Hematopoietic multipotent progenitor cell (in vitro differentiated cells): ENCODE measurements at places on chromosomes 1 and 21.

- DNase-seq: no peak
These were observed 58.4 kb downstream of the NFIA start for GRCh38 chr1:61140778-61141177.

DNA sequence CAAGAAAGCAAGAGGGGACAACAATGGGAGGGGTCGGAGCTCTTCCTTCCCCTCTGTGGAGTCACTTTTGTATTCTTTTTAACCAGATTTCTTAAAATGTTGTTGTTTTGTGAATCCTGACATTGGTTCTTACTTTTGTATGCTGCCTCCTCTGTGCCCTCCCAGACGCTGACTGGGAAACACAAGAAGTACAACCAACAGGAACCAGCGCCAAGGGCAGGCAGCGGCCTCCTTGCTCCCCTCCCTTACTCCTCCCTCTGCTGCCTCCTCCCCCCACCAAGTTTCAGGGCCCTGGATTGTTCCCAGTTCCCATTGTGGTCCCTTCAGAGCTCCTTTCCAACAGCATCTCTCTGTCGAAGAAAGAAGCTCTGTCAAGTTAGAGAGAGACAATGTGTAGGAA is 111.1 kb downstream of the BRINP2 start:
- no peak for DNase-seq

DNA sequence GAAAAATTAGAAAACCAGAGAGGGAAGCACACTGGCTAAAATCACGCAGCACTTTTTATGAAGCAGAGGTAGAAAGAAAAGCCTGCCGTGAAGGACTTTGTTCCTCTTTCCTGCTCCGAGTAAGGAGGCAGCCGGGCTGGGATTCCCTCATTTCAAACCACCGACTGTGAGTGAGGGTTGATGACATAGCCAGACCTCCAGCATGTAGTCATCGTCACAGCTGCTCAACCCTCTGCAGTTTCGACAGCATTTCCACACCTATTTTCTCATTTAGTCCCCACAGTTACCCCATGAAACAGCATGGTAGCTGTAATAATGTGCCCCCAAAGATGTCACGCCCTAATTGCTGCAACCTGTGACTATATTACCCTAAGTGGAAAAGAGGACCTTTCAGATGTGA is 35.3 kb downstream of the FCRL5 start:
- no peak for DNase-seq

GRCh38 chr1:156942176-156942575 is 21.7 kb downstream of the LRRC71 start:
- no peak for DNase-seq

DNA sequence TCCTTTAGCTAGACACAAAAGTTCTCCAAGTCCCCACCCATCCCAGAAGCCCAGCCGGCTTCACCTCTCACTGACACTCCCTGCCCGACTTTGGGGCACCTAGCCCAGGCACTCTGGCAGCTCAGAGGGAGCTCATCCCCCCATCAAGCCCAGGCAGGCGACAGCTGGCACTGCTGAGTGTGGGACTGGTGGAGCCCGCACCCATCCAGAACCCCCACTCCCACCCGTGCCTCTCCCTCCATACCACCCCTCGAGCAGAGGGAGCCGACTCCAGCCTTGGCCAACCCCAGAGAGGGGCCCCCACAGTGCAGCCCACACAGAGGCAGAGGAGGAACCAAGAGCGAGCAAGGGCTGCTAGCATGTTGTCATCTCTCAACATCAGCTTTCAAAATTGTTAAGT is 658.6 kb downstream of the AMY1C start:
- DNase-seq: no peak

DNA sequence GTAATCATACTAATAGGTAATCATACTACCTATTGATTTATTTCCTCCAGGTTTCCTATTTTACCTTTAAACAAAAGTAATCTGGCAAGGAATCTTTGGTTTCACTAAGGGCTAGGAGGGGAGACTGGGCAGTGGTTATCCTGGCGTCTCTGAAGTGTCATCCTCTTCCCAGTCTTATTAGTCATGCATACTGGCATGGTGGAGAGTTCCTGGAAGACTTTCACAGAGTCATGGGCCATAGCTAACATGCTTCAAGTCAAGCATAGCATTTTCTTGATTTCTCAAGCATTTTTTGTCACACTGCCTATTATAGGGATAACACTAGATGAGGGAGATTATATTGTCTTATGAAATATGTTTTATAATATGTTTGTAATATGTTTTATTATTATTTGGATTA is 64.0 kb upstream of the ASB17 start:
- DNase-seq: no peak

DNA sequence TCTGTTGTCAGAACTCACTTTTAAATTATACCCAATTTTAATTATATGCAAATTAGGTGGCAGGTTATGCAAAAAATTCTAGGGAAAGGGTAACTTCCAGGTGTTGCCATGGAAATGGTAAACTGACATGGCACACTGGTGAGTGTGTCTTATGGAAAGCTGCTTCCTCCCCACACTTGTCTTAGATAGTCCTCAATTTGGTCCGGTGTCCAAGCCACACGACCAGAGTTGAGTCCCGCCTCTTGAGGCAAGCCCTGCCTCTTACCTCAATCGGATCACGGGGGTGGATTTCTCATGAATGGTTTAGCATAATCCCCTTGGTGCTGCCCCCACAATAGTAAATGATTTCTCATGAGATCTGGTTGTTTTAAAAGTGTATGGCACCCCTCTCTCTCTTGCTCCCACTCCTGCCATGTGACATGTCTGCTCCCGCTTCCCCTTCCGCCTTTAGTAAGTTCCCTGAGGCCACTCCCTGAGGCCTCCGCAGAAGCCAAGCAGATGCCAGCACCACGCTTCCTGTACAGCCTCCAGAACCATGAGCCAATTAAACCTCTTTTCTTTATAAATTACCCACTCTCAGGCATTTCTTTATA is 74.9 kb downstream of the MATN1 start:
- no peak for DNase-seq

DNA sequence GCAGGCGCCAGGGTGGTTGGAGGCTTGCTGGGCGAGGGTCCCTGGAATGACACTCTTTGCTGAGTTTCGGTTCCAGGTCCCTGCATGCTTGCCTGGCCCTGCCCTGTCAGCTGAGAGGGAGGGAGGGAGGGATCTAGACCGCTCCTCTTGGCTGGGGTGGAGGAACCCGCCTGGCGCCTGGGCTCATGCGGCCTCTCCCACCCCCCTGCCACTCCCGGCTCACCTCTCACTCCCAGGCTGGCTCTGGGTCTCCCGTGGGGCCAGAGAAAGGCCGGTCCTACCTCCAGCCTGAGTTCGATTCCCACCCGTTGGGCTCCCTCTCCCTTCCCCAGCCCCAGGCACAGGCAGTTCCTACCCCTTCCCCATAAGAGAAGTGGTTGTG is 19.0 kb upstream of the IFNLR1 start:
- DNase-seq: no peak

DNA sequence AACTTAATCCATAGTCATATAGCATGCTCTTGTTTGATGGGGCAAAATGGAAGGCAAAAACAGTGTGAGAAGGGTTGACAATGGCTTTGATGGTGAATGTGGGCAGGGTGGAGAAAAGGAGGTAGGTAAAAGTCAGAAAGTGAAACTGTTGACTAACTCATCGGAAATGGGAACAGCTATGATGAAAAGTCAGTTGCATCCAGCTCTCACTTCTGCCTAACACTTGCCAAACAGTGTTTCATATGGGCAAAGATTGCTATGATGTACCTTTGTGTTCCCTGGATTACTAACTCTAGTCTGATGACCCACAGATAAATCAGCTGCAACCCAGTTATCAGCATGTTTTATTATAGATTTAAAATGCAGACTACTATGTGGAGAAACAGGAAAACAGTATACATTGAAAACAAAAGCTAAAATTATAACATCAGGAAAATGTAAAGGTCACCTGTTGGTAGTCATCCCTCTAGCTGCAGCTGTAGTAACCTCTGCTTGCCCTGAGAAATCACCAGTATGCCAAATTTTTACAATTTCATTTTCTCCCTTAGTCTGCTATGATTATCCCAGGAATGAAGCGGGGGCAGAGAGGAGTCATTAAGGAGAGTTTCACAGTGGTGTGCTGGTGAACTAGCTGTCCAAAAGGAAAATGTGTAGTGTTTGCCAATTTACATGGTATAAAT is 11.7 kb downstream of the TNFSF18 start:
- DNase-seq: no peak

- no peak for DNase-seq
These were observed 28.4 kb downstream of the WNT3A start for GRCh38 chr1:228034954-228035837.

DNA sequence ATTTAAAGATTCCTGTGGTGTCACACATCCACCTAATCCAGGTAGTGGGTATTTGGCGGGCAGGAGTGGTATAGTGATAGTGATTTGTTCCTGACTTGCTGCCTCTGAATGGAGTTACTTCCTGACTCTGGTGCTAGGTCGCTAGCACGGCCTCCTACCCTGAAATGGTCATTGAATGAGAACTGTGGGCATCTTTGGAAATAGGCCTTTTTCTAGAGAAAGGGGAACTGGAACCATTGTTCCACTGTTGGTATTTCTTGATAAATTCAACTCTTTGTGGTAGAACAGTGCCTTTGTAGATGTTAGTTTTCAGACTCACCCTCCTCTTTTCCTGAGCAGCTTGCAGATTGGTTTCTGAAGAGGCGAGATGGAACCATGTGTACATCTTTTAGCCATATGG is 1.5 kb downstream of the QSOX1 start:
- DNase-seq: no peak

GRCh38 chr1:67811781-67812180 is 21.5 kb downstream of the GNG12 start:
- DNase-seq: no peak

- DNase-seq: no peak
These were observed 102.2 kb downstream of the NTMT2 start for GRCh38 chr1:170247751-170248521.

DNA sequence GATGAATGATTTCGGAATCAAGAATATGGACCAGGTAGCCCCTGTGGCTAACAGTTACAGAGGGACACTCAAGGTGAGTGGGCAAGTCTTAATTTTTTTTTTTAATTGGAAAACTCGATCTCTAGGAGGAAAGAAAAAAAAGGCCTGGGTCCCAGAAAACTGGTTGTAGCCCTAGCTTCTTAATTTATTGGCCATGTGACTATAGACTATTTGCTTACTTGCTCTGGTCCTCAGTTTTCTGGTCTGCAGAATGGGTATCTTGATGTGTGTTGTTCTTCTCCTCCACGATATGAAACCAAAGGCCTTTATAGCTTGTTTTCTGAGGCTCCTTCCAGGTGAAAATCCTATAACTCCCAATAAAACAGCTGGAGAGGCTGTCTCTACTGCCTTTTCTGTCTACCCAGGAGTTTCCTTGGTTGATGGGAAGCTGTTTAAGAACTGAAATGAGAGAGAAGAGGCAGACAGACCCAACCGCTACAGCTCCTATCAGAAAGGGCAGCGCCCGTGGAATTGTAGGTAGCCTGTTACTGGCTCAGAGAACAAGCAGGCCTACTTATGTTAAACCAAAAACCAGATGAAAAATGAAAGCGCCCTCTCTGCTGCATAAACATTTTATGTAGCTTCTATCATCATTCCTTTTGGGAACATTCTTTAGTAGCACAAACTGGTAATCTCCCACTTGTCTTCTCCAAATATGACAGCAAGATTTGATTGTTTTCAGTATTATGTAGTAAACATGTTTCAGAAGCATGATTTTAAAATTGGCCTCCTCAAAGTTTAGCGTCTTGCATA is 4.5 kb downstream of the ETS2 start:
- no peak for DNase-seq
